ENCODE measurements at places on chromosomes 12 and 14.

DNA sequence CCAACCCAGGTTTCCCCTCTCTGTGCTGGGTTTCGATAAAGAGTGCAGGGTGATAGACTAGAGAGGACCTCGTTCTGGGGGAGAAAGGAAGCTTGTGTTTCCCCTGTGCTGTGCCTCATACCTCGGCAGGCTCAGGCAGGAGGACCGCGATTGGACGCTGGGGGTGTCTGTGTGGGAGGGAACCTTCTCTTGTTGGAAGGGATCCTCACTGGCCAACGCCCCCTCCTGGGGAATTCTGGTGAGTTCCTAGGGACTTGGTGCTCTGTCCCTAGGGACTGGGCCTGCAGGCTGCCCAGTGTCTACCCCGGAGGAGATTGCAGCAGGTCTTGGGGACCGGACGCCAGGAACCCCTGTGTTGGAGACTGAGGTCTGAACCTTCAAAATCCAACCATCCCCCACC, 157.4 kb upstream of the PRMT8 start:
- DNase-seq = no peak

DNA sequence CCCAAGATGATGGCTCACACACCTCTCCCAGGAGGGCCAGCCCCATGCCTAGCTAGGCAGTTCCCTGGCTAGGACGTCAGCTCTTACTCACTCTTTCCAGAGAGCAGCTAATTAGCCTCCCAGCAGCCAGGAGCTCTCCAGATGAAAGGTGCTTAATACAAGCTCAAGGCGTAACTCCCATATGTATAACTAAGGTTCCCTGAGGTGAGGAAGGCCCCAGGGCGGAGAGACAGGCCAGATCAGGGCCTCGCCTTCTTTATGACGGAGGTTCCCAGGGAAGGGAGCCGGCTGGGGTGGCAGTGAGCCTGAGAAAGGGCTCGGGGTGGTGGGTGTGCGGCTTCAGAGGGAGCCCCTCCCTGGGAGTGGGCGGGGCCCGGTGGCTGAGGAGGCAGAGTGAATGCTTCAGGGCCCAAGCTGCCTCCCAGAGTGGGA, 26.4 kb upstream of the ZFP36L1 start:
- DNase-seq = no peak

- DNase-seq = no peak
These were observed 630.9 kb downstream of the DIO2 start for GRCh38 chr14:79580414-79580813.

DNA sequence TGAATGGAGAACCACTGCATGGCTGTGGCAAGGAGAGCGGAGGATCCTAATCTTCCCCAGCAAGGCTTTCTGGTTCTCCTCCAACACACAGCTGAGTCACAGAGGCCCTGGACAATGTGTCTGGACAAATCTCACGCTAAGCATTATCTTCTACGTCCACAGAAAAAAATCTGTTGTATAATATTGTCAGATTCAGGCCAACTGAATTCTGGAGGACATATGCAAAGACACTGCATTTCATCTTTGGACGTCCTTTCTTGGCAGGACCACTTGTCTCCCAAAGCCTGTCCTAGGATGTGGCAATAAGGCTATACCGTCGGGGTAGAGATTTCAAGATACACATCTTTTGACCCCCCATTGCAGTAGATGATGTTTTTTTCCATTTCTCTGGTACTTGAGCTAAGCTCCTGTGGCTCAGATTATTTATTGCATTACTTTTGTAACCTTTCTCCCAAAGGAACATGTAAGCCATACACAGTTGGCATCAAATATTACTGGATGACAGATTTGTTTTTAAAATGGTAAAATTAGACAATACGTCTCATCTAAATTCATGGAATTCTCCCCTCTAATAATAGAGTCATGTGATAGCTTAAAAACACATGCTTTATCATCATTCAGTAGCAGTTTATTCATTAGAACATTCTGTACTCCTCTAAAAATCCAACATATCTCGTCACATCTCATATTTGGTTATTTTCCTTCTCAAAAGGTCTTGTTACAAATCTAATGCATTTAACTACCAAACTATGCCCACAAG, 19.4 kb downstream of the LMO3 start:
- DNase-seq = no peak

DNA sequence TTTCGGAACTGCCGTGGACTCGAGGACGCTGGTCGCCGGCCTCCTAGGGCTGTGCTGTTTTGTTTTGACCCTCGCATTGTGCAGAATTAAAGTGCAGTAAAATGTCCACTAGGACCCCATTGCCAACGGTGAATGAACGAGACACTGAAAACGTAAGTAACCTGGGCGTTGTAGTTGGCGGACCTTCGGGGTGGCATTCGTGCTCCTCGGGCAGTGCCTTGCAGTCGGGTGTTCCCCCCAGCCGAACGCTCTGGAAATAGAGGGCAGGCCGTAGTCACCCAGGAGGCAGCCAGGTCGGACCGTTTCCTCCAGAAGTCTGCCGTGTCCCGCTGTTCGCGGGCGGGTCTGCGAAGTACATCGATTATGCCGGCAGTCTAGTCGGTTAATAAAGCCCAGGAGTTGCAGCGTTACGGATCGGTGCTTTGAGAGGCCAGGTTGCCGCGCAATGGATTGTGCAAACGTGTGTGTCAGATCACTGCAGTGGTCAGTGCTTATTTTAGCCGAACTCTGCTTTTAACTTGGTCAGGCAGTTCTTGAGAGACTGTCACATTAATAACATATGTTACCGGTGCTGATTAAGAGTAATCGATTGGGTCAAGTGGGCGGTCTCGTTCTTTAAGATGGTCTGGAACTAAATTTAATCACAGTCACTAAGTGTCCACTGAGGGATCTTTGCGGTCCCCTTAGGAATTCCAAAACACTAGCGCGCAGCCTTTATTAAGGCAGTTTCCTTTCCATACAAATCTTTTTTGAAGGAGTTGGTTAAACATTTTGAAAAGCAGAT, 906 bp downstream of the MARK3 start:
- no peak for DNase-seq

DNA sequence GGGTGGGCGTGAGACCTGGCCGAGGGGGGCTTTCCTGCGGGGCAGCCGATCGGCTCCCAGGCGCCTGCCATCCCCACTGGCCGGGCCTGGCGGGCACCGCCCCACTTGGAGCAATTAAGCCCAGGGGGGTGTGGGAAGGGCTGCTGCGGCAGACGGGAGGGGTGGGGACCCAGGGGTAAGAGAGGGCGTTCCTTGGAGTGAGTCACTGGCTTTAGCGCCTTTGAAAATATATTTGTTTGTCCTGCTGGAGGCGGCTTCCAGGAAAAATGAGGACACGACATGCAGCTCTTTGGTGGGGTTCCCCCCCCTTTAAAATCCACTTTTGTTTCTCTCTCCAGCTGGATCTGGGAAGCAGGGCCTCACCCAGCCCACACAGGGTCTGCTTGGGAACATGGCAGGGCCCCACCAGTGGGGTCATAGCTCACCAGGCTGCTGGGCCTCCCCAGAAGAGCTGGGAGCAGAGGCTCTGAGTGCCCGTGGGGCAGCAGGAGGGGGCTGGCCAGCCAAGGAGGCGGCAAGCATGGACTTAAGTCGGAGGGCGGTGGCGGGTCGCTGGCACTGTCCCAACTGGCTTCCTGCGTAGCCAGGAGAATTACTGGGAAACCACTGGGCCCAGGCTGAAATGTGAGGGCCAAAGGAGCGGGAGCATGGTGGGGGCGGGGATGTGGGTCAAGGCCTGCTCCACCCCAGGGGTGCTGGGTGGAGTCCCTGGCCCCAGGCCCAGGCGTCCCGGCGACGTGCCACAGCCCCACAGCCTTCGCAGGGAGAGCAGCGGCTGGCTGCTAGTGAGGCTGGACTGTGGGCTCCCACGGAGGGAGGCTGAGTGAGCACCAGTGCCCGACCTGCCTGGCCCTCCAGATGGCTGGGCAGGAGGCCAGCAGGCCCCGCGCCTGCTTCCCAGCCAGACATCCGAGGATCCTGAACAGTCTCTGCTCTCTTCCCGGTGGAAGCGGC, 128.0 kb downstream of the RFLNA start:
- no peak for DNase-seq

DNA sequence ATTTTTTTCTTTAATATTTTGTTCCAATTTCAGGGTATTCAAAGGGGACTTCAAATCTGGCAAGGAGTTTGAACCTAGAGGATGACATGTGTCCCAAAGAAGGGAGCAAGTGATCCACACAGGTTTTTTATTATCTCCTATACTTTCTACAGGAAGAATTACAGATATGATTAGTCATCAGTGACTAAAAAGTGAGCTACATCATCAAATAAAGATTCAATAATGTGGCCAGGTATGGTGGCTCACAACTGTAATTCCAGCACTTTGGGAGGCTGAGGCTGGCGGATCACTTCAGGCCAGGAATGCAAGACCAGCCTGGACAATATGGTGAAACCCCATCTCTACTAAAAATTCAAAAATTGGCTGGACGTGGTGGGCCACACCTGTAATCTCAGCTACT, 24.2 kb downstream of the GLT8D2 start:
- no peak for DNase-seq

GRCh38 chr12:113097716-113098440, 37.7 kb downstream of the RASAL1 start:
- no peak for DNase-seq

DNA sequence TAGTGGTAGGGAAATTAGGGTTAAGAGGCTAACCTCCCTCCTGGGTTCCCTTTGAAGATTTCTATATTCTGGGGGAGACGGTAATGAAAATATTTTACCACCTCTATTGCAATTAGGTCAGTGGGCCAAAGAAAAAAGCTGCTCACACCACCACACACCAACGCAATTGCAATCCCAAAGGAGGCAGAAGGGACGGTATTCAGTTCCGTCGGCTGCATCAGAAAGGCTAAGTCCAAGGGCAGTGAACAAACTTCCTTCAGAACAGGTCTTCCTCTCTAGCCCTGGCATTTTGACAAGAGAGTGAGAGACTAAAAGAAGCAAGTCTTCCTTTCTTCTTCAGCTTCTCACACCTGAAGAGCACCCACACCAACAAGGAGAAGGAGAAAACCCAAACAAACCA, 51.2 kb downstream of the OTX2 start:
- DNase-seq = no peak

DNA sequence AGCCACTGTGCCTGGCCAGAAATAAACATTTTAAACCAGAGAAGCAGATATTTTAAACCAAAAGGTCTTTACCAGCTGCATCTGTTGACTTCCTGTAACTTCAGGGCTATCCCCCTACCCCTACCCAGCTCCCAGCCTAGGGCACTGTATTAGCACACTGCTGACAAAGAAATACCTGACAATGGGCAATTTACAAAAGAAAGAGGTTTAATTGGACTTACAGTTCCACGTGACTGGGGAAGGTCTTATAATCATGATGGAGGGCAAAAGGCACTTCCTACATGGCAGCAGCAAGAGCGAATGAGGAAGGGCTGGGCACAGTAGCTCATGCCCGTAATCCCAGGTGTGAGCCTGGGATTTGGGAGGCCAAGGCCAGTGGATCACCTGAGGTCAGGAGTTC, 26.0 kb downstream of the GEMIN2 start:
- DNase-seq = no peak

- DNase-seq = no peak
These were observed 50.4 kb downstream of the MYRFL start for GRCh38 chr12:69875416-69875935.

DNA sequence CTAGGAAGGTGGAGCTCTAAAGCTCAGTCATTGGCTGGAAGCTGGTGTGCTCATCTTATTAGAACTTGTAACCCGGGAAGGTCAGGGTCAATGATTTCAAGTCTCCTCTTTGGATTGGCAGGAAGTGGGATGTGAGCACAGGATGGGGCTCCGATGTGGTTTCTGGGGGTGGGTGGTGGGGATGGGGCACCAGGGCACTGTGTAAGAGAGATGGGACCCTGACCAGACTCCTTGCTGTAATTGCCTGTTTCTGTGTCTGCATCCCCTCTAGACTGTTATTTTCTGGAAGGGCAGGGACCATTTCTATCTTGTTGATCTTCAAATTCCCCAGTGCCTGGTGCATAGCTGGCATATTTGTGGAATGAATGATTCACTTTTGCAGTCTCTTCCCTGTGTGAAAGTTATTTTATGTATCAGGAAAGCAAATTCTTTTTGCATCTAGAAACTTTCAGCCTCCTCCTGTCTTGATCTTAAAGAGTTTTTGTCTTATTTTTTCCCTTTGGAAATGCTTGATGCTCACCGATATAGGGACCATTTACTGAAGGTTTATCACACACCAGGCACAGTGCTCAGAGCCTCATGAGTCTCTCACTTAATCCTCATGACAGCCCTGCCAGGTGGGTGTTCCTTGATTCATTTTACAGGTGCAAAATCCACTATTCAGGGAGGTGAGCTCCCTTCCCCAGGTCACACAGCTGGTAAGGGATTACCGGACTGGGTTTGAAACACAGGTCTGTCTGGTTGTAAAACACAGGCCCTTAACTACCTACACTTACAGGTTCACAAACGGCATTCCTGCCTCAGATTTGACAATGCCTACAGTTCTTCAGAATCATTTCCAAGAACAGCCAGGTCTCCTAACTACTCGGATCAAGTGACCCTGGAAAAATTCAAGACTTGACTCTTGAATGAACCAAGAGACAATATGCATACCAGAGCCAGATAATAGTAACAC, 86.9 kb upstream of the IGF1 start:
- no peak for DNase-seq

GRCh38 chr12:51009056-51009440, 17.1 kb downstream of the SLC11A2 start:
- no peak for DNase-seq

DNA sequence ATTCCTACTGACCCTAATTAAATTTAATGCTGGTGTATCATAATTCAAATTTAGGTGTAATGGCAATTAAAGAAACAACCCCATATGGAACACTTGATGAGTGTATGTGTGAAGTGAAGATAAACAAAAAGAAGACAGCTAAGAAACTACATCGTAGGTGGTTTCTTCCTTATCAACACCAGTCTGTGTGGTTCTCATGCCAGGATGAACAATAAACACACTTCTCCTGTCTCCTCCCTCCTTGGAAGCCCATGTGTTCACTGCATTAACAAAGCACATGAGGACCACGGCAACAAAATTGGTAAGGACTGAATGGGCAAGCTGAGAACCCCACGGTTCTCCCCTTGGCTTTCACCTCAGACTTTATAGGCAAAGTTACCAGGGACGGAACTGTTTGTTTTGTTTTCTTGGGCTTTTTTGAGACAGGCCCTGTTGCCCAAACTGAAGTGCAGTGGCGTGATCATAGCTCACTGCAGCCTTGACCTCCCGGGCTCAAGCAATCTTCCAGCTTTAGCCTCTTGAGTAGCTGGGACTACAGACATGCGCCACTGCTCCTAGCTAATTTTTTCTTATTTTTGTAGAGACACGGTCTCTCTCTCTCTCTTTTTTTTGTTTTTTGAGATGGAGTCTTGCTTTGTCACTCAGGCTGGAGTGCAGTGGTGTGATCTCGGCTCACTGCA, 71.0 kb downstream of the TRAFD1 start:
- no peak for DNase-seq

GRCh38 chr12:52207895-52208294, 16.1 kb upstream of the KRT80 start:
- DNase-seq = no peak

GRCh38 chr12:2003676-2004112, 563 bp downstream of the DCP1B start:
- DNase-seq = no peak

- DNase-seq = no peak
These were observed 7.6 kb downstream of the KIF26A start for GRCh38 chr14:104145826-104146601.

DNA sequence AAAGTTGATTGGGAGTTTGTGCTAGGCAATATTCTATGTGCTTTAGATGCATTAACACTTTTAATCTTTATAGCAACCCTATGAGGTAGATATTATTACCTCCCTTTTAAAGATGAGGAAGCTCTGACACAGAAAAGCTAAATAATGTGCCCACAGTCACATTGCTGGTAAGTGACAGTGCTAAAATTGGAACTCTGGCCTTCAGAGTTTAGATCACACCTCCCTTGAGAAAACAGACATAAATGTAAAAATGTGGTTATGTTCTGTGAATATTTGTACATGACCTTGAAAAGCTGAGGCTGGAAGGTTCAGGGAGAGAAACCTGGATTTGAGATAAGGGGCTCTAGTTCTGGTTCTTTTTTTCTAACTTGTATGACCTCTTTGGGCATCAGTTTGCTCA, 1.9 kb downstream of the ABHD4 start:
- DNase-seq = no peak
